Dorsolateral prefrontal cortex (tissue), 122 donors: ENCODE measurements at places on chromosomes 16 and 17.

- no peak for DNase-seq
These were observed 18.6 kb downstream of the CDH16 start for GRCh38 chr16:66899945-66900710.

DNA sequence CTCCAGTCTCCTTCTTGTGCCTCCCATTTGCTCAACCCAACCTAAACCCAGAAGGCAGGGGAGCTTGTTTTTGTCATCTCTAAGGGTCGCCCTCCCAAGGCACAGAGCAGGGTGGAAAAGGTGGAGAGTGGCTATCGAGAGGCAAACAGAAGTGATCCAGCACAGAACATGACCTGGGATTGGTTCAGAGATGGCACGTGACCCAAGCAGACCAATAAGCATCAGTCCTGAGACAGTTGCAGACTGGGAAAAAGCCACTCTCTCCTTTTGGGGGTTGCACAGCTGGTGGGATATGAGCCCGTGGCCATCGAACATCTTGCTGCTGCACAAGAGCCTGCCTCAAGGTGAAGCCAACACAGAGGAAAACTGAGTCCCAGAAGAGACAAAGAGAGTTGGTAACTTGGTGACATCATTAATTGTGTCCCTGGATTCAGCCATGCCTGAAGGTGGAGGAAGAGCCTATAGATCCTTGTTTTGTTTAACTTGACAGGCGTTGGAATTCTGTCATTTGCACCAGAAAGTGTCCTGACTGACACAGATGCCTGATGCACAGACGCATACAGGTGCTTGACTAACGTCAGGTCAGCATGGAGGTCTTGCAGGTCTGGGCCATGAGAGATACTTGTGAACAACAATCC is 28.2 kb upstream of the CSNK2A2 start:
- DNase-seq = no peak

- DNase-seq = no peak
These were observed 2.1 kb downstream of the P2RX5 start for GRCh38 chr17:3693829-3694231.

DNA sequence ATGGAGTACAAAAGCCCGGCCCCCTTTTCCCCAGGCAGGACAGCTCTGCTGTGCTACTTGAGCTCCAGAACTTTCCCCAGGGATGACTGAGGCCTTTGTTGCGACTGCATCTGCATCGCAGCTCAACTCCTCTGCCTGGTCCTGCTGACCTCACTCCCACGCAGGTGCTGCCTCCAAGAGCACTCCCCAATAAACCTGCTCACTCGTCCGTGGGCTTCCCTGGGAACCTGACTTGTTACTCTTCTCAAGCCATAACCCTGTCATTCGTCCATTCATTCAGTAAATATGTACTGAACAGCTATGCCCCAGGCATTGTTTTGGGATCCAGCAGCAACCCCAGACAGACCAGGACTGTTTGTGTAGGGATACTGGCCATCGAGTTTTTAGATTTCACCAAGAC is 11.6 kb upstream of the RMI2 start:
- no peak for DNase-seq

GRCh38 chr16:9868606-9869149 is 313.6 kb downstream of the GRIN2A start:
- DNase-seq = no peak

DNA sequence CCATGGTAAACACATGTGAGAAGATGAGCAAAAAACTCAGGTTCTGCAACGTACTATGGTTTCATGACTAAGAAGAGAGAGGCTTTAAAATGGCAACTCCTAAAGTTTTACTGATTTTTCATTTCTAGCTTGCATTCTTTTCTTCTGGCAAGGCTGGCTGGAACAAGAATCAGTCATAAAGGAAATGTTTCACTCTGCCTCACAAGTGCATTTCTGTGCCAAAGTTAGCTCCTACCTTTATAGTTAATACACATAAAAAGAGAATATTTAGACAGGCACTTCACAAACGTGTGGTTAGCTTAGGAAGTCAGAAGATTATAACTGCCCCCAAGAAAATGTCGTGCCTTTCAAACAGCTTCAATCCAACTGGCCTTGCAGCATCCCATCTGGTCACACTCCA is 417.1 kb upstream of the CDH11 start:
- DNase-seq = no peak

DNA sequence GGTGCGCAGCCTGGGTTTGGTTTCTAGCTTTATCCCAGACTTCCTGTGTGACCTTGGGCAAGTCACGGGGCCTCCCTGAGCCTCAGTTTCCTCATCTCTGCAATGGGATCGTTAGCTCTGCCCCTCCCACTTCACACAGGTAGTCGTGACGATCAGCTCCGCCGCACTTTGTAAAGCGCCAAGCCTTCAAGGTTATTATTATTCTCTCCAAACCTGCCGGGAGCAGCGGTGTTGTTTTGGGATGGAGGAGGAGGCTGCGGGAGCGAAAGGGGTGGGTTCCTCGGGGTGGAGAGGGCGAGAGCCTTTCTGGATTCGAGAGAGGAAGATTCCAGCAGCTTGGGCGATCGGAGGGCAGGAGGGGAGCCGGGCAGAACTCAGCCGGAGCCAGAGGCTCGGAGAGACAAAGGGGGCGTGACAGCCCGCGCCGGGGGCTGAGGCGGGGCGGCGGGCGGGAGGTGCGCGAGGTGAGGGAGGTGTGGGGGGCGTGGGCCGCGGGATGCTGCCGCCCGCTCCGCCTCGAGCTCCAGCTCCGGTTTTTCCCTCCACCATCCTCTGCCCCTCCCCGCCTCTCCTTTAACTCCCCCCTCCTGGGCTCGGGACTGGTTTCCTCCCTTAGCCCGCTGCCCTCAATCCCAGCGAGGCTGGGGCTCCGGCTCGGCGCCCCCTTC is at the start of gene EFNB3:
EFNB3 (plus strand) TSS at position 602 of the 668 bp plus-strand sequence. CDS start 397 bp downstream, outside the sequence.
- no peak for DNase-seq

DNA sequence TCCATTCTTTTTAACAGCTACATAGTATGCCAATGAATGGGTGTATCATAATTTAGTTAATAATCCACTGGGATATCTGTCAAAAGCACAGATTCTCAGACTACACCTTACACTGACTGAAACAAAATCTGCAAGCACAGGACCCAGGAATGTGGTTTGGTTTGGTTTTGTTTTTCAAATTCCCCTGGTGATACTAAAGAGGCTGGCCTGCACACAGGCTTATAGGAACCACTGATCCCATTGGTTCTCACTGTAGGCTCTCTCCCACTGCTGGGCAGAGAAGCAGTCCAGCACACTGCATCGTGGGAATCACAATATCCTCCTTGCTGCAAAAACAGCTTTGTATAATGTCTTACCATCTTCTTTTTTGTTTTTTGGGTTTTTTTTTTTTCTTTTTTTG is 67.1 kb downstream of the TEX14 start:
- no peak for DNase-seq

- peak; percentile 82 for DNase-seq
These were observed 10.3 kb upstream of the MSL1 start for GRCh38 chr17:40111221-40112128.

DNA sequence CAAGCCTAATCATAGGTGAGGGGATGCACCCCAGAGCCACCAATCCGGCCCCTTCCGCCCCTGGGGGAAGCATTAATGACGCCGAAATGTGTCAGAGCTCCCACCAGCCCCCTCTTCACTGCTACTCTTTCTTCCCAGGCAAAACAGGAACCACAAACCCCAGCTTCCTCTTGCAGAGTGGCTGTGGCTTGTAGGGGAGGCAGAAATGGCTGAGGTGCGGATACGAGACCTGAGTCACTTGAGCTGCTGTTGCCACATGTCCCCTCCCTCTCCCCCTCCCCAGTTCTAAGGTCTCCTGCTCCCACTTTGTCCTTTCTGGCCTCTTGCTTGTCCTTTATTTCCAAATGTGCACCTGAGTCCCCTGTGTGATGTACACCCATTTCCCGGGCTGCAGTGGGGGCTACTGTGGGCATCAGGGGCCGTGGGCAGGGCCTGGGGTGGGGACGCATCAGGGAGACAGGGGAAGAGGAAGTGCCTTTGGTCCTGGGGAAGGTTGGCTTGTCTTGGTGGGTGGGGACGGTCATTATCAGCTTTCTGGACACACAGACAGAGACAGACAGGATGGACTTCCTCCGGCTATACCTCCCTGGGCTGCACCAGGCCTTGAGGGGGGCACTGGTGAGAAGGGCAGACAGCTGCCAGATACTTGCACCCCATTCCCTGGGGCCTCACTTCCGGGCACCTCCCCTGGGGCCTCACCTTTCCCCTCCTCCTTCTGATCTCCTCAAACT is at the start of gene APOBR:
APOBR (plus strand) TSS at position 523 of the 731 bp plus-strand sequence; CDS start at position 562, 39 bp downstream.
- DNase-seq = peak; percentile 16

GRCh38 chr17:36870720-36870999 is 66.6 kb upstream of the LHX1 start:
- DNase-seq = no peak

- DNase-seq = peak; percentile 43
These were observed 139.1 kb downstream of the CCT6B start for GRCh38 chr17:34822007-34822739.

DNA sequence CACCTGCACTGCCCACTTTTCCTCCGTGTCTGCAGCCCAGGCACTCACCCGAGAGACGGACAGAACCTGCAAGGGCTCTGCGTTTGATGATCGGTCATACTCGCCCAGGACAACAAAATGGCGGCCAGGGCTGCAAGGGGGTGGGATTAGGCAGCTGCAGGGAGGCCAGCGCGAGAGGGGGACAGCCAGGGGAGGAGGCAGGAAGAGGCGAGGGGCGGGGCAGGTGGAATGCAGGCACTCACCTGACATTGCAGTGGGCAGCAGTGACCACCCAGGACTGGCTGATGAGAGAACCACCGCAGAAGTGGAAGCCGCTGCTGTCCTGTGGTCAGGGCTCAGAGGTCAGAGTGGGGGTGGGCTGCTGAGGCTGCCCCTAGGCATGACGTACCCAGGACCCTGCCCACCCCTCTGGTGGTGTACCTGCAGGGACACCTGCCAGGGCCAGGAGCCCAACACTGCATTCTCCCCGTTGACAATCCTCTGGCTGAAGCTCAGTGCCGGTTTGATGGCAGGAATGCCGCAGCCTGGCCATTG is 917 bp downstream of the CTRL start:
- no peak for DNase-seq

DNA sequence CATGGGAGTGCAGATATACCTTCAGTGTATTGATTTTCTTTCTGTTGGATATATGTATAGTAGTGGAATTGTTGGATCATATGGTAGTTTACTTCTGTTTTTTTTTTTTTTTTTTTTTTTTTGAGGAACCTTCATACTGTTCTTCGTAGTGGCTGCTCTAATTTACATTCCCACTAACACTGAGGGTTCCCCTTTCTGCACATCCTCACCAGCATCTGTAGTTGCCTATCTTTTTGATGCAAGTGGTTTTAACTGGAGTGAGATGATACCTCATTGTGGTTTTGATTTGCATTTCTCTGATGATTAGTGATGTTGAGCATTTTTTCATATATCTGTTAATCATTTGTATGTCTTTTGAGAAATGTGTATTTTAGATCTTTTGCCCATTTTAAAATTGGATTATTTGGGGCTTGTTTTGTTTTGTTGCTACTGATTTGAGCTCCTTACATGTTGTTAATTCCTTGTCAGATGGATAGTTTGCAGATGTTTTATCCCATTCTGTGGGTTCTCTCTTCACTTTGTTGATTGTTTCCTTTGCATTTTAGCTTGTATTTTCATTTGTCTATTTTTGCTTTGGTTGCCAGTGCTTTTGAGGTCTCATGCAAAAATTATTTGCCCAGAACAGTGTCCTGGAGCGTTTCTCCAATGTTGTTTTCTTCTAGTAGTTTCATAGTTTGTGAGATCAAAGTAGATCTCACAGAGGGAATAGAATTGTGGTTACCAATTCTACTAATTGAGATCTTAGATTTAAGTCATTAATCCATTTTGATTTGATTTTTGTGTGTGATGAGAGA is 25.0 kb upstream of the BCAS3 start:
- DNase-seq = no peak

GRCh38 chr17:61756561-61756960 is 106.8 kb downstream of the BRIP1 start:
- no peak for DNase-seq

- no peak for DNase-seq
These were observed at the start of gene CES5A for GRCh38 chr16:55875273-55875672. Gene CES5A, minus strand, starts transcription at chr16:55875373. Its CDS starts 152 bp downstream, at chr16:55875221.

GRCh38 chr16:8957063-8957397 is 6.7 kb downstream of the USP7 start:
- DNase-seq = no peak

- no peak for DNase-seq
These were observed 30.3 kb downstream of the KLHDC4 start for GRCh38 chr16:87735270-87736007.

DNA sequence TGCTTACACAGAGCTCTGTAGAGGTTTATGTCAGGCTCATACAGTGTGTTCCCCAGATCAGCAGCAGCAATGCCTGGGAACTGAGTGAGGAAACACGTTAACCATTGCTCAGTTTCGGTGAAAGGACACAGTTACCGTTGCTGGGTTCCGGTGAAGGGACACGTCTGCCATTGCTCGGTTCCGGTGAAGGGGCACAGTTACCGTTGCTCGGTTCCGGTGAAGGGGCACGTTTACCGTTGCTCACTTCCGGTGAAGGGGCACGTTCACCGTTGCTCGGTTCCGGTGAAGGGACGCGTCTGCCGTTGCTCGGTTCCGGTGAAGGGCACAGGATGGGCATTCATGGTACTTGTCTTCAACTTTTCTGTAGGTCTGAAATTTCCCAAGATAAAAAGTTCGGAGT is 81.7 kb downstream of the MRM3 start:
- no peak for DNase-seq

GRCh38 chr17:37678036-37678435 is 34.8 kb upstream of the DDX52 start:
- DNase-seq = no peak

DNA sequence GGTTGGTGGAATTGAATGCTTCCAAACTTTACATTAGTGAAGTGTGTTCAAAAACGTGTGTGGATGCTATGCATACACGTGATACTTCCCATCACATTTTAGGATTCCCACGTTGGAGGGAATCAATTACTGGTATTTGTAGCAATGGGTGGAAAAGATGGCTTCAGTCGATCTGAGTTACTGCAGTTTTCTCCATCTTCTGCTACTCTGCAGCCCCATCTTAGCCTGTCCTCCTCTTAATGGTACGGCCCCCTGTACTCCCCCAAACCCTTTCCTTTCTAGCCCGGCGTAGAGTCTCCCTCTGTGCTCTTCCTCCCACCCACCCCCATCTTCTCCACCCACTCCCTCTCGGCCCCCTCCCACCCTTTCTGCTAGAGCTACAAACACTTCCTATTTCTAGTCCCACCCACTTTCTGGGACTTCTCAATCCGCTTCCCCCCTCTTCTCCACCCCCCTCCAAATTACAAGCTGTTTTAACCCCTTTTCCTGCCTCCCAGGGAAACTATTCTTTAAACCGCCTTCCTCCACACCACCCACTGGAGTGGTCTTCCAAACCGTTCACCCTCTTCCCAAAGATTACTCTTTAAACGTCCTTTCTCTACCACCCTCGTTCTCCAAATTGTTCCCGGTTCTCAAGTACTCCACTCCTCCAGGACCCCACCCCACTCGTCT is 1.1 kb downstream of the CHTF8 start:
- DNase-seq = no peak
